Activated CD8-positive, alpha-beta memory T cell treated with anti-CD3 and anti-CD28 coated beads, Interleukin-2, amount 50 U/mL, for 48 hours (primary cell): ENCODE measurements at places on chromosomes 1 and 21.

- DNase-seq, result no peak
These were observed 36.4 kb upstream of the BCL9 start for GRCh38 chr1:147504801-147505311.

- DNase-seq, result no peak
These were observed 29.4 kb downstream of the S100A6 start for GRCh38 chr1:153506386-153506785.

GRCh38 chr1:90990779-90991178 lies 31.1 kb downstream of the ZNF644 start:
- DNase-seq, result no peak

- peak; percentile 69 for DNase-seq
These were observed 7.1 kb downstream of the HPCA start for GRCh38 chr1:32893198-32894018.

DNA sequence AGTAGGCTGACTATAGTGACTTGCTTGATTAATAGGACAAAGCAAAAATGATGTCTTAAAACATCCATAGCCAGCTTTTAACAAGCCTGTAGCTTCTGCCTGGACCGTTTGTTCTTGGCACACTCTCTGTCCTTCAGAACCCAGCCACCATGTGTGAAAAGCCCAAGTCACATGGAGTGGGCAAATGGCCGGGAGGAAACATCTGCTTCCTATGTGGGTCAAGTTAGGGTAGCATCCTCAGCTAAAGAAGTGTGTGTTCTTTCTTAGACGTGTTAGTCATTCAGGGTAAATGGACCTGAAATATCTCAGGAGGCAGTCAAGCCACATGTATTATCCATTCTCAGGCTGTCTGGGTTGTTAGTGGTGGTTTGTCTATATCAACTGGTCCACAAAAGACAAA lies 23.4 kb downstream of the RD3 start:
- no peak for DNase-seq

DNA sequence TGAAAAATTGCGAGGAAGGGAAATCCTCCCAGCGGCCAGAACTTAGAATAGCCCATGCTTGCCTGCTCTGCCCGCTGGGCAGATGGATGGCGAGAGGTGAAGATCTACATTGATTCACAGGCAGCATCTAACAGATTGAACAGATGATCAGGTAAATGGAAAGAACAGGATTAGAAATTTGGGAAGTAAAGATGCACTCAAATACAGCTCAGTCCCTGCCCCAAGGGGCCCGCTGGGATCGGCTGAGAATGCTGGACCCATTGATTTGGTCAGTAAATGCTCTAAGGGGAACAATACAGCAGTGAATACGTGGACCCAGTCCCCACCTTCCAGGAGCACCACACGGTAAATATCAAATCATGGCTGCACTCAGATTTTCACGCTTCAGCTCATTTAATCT lies 248.2 kb downstream of the MATN1 start:
- peak; percentile 13 for DNase-seq

DNA sequence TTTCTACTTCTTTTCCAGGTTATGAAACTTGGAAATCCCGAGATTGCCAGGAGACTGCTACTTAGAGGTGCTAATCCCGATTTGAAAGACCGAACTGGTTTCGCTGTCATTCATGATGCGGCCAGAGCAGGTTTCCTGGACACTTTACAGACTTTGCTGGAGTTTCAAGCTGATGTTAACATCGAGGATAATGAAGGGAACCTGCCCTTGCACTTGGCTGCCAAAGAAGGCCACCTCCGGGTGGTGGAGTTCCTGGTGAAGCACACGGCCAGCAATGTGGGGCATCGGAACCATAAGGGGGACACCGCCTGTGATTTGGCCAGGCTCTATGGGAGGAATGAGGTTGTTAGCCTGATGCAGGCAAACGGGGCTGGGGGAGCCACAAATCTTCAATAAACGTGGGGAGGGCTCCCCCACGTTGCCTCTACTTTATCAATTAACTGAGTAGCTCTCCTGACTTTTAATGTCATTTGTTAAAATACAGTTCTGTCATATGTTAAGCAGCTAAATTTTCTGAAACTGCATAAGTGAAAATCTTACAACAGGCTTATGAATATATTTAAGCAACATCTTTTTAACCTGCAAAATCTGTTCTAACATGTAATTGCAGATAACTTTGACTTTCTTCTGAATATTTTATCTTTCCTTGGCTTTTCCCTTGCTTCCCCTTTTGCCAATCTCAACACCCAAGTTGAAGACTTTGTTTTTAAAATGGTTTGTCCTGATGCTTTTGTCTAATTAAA lies 4.0 kb downstream of the CDKN2C start:
- DNase-seq, result no peak

- DNase-seq, result no peak
These were observed 171.4 kb downstream of the KIF26B start for GRCh38 chr1:245325922-245326795.

- DNase-seq, result no peak
These were observed 48.8 kb downstream of the LAMC2 start for GRCh38 chr1:183234660-183235476.

DNA sequence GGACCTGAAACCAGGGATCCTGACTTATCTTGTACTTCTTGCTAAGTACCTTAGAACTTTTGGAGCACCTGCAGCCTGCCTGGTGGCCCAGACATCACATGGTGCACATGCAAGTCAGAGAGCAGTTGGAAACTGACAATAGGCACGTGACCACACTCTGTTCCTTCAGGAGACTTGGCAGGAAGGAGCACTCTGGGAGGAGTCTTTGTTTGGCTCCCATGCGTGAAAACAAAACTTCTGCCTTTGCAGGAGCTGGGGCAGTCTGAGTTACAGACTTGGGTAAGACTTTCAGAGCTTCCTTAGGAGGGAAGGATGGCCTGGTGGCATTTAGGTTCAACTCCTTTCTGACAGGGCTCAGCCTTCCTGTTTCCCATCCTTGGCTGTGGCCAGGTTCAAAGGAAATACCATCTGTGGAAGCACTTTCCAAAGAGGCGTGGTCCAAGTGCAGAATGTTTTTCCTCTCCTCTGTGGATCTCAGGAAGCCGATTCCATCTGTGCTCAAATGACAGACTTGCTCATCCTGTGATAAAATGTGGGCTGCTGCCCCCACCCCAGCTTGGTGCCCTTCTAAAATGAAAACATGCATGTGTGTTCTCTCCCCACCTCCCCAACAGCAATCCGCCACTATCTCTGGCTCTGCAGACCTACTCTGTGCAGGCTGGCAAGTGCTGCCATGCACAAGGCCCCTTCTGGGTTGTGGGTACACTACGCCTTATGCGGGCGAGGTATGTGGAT lies 14.1 kb upstream of the ZNF436 start:
- no peak for DNase-seq

DNA sequence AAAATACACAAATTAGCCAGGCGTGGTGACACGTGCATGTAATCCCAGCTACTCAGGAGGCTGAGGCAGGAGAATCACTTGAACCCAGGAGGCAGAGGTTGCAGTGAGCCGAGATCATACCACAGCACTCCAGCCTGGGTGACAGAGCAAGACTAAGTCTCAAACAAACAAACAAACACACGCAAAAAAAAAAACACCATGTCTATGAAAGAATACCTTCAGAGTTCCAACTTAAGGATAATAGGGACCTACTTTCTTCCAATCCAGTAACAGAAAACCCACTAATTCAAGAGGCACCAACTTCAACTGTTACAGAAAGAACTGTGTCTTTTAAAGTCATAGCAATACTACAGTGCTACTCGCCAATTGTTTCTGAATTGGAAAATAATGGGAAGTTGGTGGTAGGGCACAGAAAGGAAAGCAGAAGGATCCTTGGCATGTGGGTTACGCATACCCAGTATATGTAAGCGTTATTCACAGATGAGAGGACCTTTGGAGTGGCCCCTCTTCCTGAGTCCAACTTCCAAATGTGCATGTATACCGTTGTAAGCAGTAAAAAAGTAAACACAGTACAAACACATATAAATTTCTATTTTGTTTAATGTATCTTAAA lies 87.0 kb downstream of the ACBD6 start:
- no peak for DNase-seq

- DNase-seq, result no peak
These were observed 571.6 kb downstream of the LRRIQ3 start for GRCh38 chr1:73626326-73626725.

DNA sequence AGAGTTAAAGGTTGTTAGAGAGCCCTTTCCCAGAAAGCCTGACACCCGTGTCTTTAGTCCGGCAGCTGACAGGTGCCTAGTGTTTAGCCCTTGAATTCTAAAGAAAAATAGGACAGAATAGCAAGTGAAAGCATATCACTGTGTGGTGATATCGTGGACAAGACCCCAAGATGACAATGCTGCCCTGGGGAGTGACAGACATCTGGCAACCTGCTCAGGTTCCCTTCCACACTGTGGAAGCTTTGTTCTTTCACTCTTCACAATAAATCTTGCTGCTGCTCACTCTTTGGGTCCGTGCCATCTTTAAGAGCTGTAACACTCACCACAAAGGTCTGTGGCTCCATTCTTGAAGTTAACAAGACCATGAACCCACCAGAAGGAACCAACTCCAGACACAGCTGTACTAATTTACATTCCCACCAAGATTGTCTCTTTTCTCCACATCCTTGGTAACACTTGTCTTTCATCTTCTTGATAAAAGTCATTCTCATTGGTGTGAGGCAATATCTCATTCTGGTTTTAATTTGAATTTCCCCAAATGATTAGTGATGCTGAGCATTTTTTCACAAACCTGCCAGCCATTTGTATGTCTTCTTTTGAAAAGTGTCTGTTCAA lies 107.6 kb upstream of the SGIP1 start:
- no peak for DNase-seq

- DNase-seq, result no peak
These were observed 8.2 kb downstream of the ADGRB2 start for GRCh38 chr1:31755850-31756492.

DNA sequence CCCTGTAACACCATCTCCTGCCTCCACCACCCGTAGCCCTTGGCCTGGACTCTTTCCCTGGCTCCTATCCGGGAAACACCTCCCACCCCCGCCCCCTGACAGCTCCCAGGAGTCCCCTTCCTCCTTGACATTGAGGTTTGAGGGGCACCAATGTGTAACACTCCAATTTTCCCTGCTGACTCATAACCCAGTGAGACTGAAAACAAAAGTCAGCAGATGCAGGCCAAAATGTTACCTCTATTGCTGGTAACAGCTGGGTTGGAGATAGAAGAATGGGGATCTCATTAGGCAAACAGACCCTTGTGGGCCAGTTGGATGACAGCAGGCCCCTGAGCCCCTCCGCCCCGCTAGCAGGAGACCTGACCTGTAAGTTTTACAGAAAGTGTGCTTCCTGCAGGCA lies 237.2 kb downstream of the KAZN start:
- no peak for DNase-seq

GRCh38 chr1:198167436-198167934 lies 10.7 kb downstream of the NEK7 start:
- no peak for DNase-seq

- no peak for DNase-seq
These were observed 20.6 kb downstream of the RRP1 start for GRCh38 chr21:43809853-43810504.

- no peak for DNase-seq
These were observed 179.1 kb upstream of the BEND5 start for GRCh38 chr1:48955774-48956173.

- DNase-seq, result peak; percentile 71
These were observed 43.6 kb downstream of the C21orf91 start for GRCh38 chr21:17775431-17776126.

GRCh38 chr21:46068516-46069079 lies 29.3 kb upstream of the COL6A2 start:
- no peak for DNase-seq

- no peak for DNase-seq
These were observed 65.8 kb downstream of the AK5 start for GRCh38 chr1:77347646-77348045.
